ENCODE measurements at places on chromosomes 3 and 15. TPM values are rescaled to one million over a fixed set of nuclear protein-coding genes. Genes with fewer than 3 reads are reported as not detected.

Gene SLC15A2
- 0.46 TPM for polyA plus RNA-seq

Gene ARPIN
- polyA plus RNA-seq: 19.3 TPM

Gene FBLN2
- polyA plus RNA-seq: 1.2 TPM

Gene CNOT10
- 17.1 TPM for polyA plus RNA-seq

Gene ATP13A3
- polyA plus RNA-seq: 20.6 TPM

Gene CELSR3
- polyA plus RNA-seq: 2.5 TPM

Gene C15orf39
- polyA plus RNA-seq: 9.5 TPM
